ENCODE measurements at places on chromosomes 4 and X.

GRCh38 chr4:171793723-171794122, 19.5 kb upstream of the GALNTL6 start:
- no peak for DNase-seq

- DNase-seq = no peak
Measured at GRCh38 chrX:128619490-128619889, 567.3 kb upstream of the ACTRT1 start.

- DNase-seq = no peak
Measured at GRCh38 chr4:79492148-79492547, 84.1 kb upstream of the GK2 start.

DNA sequence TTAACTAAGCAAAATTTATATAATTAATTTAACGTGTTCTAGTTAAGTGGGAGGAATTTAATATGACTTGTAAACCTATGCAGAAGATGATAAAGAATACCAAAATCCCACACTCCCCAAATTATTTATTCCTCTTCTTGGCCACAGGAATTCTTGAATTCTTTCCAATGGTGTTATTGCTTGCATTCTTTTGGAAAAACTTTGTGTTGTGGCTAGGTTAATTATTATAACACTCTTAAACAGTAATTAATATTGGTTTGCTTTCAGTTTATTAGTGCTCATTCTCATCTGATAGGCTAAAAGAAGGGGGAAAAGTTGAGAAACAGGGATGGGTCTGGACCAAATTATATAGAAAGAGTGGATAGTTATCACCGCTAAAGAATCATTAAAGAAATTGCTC, 141.5 kb upstream of the PABPC4L start:
- DNase-seq = no peak

GRCh38 chr4:105569057-105569865, 16.8 kb downstream of the ARHGEF38 start:
- DNase-seq = no peak

DNA sequence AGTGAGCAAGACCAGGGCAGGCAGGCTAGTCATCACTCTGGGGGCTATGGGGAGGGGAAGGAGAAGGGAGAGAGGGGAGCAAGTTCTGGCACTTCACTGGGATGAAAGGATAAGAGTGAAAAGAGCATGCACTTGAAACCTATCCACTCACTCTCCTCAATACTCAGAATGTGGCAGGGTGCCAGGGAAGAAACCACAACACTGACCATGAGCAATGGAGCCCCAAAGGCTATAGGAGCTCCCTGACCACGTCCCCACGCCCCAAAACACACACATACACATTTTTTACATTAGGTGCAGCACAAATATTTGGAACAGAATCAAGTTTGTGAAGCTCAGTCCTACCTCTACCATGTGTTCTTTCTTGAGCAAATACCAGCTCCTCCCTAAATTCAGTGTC, 132.2 kb downstream of the IDS start:
- no peak for DNase-seq

DNA sequence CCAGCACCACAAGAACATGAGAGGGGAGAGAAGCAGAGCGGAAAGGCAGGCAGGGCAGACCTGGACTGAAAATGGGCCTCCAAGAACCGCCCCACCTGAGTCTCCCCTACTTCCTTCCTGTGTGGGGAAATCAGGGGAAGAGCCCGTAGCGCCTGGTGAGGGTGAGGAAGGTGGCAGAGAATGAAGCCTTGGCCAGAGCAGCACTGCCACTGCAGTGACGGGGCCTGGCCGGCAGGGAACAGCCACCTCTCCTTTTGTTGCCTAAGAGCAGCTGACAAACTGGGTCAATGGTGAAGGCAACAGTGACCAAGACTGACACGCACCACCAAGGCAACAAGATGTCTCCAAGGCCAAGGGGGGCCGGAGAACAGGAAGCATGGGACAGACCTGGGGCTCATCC, 58.4 kb upstream of the CBR4 start:
- DNase-seq = no peak

DNA sequence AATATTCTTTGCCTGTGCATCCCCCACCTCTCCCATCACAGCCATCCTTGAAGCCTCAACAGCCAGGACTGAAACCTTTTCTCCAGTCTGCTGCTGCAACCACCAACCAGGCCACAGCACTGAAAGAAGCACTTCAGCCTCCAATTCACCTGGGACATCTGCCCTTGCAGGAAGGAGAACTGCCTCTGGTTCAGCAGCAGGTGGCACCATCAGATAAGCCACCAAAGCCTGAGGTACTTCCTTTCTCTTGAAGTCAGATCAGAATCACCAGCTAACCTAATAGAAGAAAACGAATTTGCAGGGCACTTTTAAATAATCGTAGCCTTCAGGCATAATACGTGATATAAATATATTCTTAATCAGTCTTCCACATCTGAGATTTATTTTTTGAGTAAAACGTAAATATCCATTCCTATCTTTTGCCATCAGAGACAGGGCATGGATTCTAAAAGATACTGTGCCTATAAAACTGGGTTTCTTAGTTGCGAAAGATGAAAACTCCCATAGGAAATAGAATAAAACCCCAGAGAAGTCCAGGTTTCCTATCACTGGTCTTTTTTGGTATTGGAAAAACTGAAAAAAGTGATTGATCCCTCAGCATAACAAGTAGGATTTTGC, 9.5 kb downstream of the AMBN start:
- DNase-seq = no peak

DNA sequence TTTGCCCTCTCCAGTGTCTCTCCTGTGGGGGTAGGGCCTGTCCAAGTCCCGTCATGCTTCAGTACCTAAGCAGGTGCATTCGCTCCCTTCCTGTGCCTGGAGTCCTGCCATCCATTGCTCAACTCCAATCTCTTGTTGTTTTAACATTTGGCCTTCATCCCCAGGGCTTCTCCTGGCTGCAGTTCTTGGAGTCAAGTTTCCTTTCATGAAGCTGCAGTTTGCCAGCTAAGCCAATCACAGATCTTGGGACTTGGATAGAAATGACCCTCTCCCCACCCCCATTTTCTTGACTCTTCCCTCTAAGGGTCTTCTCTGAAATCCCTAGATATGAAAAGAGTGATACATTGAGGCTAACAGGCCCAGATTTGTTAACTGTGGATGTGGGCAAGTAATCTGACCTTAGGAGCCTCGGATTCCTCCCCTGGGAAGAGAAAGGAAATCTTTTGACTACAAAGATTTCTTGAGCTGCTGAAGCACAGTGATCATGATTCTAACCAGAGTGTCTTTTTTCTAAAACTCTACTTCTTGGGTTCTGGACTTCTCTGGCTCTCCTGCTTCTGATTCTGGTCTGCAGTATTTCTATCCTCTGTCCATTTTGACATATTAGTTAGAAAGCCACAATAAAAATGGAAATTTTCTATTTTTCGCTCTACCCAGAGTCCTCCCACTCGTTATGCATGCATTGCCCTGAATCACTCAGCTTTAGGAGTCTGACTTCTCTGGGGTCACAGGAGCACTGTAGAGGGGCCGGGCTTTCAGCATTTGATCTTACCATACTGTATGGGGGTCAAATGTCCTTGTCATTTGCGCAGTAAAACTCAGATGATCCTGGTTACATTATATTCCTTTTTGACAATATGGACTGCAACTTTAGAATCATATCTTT, 61.0 kb downstream of the CHRNA9 start:
- no peak for DNase-seq

- no peak for DNase-seq
Measured at GRCh38 chr4:55854129-55854528, 681 bp downstream of the EXOC1 start.

DNA sequence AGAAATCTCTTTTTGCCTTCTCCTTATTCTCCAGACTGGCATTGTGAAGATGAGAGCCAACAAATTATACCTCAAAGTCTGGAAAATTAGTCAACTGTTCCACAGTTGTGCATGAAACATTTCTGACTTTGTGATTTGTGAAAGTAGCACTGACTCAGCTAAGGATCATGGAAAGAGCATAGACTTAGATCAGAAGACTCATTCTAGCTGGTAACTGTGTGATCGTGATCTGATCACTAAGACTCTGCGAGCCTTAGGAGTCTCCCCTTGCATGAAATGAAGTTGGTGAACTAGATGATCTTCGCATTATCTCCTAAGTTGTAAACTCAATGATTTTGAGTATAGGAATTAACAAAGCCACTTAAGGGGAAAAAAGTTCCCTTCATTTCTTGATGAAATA, 668.1 kb downstream of the RPA4 start:
- no peak for DNase-seq

DNA sequence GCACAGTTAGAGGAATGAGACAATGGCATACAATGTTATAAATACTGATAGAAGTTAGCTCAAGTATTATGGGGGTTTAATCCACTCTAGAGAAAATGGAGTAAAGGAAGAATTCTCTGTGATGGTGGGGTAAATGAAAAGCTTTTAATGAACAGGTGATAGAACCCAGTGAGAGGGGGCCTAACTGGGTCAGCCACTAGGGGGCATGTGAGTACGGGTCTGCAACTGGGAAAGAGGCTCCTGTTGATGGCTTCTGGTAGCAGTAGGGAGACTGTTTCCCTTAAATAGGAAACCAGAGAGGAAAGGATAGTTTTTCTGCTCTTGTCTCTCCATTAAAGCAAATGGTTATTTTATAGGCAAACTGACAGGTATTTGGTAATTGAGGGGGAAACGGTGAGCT, 132.8 kb upstream of the GPR101 start:
- no peak for DNase-seq

DNA sequence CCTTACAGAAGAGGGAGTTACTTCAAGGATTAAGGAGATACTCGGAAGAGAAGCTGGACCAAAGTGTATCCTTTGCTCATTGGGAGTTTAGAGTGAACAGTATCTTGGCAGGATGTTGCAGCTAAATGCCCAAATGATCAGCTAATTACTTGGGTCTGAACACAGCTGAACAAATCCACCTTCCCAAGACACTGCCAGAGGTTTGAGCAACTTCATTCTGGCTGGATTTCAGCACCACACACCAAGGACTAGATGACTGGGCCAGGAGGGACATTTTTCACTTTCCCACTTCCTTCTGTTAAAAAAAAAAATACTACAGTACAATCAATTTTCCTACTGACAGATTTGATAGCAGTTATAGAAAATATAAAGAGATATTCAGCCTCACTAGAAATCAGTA, 324.6 kb downstream of the MID1IP1 start:
- DNase-seq = no peak

DNA sequence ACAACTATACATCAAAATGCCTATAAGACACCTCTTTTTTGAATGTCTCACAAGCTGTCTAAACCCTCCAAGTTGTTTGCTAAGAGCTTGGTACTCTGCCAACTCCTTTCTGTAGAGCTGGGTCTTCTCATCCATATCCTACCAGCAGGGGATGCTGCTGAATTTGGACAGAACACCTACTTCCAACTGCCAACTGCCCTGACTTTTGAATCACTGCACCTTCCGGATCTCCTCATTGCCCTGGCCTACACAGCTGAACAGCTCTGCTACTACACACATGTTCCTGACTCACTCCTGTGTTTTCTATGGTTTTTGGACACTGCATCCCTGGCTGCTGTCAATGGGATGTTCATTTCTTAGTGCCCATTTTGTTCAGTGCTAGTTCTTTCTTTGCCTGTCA, 18.7 kb downstream of the FAM184B start:
- no peak for DNase-seq

DNA sequence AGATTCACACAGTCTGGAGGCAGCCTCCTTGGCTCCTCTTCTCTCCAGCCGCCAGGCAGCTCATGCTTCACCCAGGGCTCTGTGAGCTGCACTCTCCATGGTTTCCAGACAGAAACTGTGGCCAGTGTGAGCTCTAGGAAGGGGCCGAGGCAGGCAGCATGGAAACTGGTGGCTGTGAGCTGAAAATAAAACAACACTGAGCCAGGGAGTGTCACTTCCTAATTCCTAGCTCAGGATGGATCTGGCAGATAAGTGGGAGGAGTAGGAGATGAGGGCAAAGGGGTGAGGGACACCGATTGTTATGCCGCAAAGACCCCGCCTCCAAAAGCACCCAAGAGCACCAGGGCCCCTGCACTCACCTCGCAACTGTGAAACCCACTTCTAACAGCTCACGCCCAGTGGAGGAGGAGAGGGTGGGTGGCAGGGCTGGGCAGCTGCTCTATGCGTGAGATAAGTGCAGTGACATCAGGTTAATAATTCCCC, 69.8 kb downstream of the FHDC1 start:
- no peak for DNase-seq

- no peak for DNase-seq
Measured at GRCh38 chr4:81217779-81218178, 2.8 kb upstream of the PRKG2 start.

DNA sequence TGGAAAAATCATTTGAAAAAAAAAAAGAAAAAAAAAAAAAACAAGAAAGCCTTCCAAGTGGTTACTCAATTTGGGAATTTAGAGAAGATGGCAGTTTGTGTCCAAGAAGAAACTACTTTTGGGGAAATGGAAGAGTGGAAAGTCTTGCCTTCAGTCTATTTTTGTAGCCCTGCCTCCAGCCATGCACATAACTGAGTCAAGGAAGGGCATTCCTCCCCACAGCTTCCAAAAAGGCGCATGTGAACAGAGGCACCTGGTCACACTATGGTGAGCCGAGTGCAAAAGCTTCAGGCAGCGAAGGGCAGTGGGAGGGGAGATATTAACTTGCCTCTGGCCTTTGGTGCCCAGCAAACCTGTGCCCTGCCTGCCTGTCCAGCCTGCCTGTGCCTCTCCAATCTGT, 163.7 kb downstream of the SMIM20 start:
- DNase-seq = no peak

DNA sequence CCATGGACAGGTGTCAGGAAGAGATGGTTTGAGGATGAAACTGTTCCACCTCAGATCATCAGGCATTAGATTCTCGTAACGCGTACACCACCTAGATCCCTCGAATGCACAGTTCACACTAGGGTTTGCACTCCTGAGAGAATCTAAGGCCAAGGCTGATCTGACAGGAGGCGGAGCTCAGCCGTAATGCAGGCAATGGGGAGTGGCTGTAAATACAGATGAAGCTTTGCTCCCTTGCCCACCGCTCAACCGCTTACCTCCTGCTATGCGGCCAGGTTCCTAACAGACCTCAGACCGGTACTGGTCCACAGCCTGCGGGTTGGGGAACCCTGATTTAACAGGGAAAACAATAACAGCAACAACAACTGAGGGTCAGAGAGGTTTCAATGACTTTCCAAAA, 2.0 kb upstream of the TEC start:
- DNase-seq = no peak

DNA sequence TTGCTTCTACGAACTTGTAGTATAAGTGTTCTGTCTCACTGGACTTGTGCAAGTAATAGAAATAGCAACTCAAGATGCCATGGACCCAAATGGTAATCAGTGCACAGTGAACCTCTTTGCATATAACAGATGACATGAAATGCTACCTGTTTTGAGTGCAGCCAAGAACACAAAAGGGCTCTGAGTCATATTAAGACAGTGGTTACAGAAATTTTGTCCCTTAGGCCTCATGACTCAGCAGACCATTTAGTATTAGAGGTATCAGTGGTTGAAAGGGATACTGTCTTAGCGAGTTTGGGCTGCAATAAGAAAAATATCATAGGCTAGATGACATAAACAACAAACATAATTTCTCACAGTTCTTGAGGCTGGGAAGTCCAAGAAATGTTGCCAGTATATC, 502.9 kb upstream of the PCDH10 start:
- no peak for DNase-seq
